ENCODE measurements at places on chromosomes 1 and 21. TPM values are rescaled to one million over a fixed set of nuclear protein-coding genes. Genes with fewer than 3 reads are reported as not detected.

ARPC5 gene
- 63.4 TPM for total RNA-seq

ROR1 gene
- 0.10 TPM for total RNA-seq

SH2D2A gene
- 19.1 TPM for total RNA-seq

TYW3 gene
- total RNA-seq, result 8.9 TPM

MTARC2 gene
- total RNA-seq, result 1.0 TPM

CCSAP gene
- 21.1 TPM for total RNA-seq

ST6GALNAC3 gene
- 3.5 TPM for total RNA-seq

OR10J1 gene
- not detected for total RNA-seq

AMY1A gene
- total RNA-seq, result not detected

CATSPERE gene
- total RNA-seq, result 0.94 TPM

LRRC71 gene
- not detected for total RNA-seq

RIPPLY3 gene
- not detected for total RNA-seq

ST6GALNAC5 gene
- total RNA-seq, result not detected

Measured in mononuclear cell (primary cell).